ENCODE measurements at places on chromosomes 3 and 15.

DNA sequence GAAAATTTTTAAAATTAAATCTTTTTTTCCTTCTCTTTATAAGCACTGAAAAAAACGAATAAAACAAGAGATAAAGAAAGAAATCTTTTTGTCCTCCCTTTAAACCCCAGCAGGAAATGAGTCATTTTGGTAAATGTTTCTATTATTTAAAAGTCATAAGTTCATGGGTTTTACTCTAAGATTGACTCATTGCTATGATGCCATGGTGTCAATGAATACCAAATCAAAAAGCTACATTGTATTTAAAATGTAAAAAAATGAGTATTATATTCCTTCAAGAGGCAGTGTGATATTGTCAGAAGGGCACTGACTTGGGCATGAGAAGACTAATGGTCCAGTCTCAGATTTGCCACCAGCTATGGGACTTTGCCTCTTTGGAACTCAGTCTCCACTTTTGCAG lies 303.4 kb upstream of the DNAJC19 start:
- no peak for DNase-seq

DNA sequence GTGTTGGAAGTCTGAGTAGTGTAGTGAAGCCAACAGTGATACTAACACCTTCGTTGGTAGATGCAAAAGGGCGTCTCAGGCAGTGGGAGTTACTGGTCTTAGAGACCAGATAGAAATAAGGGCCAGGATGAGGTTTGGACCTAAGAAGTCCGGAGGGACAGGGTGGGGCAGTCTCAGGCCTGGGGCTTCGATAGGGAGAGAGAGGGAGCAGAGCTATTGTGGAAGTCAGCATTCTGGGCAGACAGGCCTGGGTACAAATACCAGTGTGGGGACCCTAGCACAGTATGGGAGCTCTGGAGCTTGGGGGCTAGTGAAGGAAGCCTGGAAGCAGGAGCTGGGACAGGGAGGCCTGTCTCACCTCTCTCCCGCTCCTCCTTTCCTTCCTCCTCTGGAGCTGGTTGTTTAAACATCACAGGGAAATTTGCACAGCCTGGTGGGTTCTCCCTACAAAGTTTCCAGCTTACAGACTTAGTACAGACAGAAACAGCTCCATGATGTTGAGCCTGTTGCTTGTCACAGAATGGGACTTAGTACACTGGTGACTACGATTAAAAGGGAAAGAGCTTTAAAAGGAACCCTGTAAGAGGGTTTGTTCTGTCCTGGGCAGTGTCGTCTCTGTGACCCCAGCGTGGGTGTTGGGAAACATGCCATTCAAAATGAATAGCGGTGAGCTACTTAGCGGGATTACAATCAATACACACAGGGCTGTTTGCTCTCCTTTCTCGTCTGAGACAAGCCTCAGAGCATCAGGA lies 76.4 kb upstream of the TNFAIP8L3 start:
- no peak for DNase-seq

DNA sequence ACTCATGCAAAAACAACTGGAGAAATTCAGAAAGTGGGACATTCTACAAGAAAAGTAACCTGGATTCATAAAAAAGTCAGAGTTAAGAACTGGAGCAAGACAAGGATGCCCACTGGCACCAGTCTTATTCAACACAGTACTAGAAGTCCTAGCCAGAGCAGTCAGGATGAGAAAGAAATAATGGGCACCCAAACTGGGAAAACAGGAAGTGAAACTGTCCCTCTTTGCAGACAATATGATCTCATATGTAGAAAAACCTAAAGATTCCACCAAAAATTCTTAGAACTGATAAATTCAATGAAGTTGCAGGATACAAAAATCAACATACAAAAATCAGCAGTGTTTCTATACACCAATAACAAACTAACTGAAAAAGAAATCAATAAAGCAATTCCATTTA lies 37.4 kb downstream of the TXNRD3 start:
- no peak for DNase-seq

GRCh38 chr3:141065841-141066805 lies 15.0 kb downstream of the SPSB4 start:
- no peak for DNase-seq

DNA sequence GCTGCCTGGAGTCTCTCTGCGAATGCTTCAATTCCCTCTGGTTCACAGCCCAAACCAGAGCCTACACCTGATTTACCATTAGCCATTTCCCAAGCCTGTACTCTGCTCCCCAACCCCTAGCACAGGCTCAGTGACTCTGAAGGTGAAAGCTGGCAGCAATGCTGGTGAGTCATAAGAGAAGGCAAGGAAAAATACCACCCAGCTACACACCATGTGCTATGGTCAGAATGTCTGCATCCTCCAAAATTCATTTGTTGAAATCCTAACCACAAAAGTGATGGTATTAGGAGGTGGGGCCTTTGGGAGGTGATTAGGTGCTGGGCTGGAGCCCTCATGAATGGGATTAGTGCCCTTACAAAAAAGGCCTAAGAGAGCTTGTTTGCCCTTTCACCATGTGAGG lies 117.1 kb upstream of the TJP1 start:
- peak; percentile 28 for DNase-seq

DNA sequence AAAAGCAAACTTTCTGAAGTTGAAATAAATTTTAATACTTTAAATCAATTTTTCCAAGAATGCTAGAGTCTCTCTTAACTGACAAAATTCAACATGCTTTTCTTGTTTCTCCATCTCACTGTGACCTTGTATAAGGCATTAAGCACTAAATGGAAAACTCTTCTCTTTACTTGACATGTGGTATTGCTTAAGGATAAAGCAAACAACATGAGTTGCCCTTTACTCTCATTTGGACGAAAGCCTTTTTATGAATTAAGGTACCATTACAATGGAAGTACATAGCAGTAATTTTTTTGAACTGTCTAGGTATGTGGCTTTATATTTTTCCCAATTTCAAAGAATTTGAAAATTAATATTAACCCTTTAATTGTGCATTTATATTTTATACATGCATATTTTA lies 1.4 kb downstream of the STRIT1 start:
- DNase-seq, result no peak

DNA sequence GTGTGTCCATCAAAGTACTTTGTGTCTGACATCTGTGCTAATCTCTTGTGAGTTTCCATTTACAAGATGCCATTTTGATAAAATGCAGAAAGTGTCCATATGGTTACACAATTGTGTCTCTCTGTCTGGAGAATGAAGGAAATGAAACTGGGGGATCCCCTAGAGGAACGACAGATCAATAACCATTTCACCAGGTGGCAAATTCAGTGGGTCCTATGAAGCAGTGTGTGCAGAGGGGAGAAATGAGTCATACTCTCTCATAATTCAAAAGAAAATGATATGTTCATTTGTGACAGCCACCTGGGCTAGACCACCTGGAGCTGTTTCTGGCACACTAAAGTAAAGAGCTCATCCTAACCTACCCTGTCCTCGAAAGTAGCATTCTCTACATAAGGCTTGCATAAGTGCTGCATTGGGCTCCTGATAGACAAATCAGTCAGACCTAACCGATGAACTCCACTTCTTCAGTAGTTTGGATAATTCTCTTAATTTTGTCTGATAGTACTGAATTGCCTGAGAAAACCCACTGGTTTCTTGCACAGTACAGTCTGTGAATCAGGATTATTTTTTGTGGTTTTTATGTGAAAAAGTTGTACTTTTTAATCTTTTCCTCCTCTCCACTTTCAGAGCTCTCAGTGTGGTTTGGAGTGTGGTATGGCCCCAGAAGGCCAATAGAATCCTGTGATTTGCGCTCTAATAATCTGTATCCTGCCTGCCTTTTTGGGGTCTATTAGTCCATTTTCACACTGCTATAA lies 10.3 kb upstream of the CD47 start:
- DNase-seq, result no peak

GRCh38 chr15:24899367-24899766 lies 55.4 kb upstream of the SNRPN start:
- no peak for DNase-seq

GRCh38 chr15:78437107-78437761 lies 782 bp upstream of the IREB2 start:
- peak; percentile 32 for DNase-seq

DNA sequence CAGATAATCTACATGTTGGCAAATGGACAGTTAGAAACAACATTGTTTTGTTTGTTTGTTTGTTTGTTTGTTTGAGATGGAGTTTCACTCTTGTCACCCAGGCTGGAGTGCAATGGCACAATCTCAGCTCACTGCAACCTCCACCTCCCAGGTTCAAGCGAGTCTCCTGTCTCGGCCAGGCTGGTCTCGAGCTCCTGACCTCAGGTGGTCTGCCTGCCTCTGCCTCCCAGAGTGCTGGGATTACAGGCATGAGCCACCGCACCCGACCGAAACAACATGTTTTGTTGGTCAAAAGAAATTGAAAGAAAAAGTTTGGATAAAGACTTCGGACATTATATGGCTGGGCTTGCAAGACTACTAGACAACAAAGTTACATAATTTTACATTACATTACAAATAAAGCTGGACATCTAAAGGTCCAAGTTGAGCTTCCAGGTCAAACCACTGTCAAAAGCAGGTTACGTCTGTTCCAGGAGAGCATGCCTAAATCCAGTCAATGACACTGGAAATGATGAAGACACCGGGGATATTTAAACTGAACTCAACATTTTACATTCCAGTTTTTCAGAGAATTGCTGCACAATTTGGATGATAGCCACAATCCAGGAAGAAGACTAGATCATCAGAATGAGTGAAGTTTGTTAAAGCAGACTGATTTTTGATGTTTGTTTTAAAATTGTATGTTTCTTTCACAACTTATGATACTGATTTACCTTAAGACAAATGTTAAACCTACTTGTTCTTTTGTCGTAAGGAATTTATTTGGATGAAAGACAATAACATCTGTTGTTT lies 18.6 kb downstream of the SERP1 start:
- DNase-seq, result no peak

GRCh38 chr15:93035092-93035915 lies 53.7 kb downstream of the RGMA start:
- DNase-seq, result no peak

GRCh38 chr15:89209057-89209456 lies 12.3 kb downstream of the RLBP1 start:
- DNase-seq, result no peak

DNA sequence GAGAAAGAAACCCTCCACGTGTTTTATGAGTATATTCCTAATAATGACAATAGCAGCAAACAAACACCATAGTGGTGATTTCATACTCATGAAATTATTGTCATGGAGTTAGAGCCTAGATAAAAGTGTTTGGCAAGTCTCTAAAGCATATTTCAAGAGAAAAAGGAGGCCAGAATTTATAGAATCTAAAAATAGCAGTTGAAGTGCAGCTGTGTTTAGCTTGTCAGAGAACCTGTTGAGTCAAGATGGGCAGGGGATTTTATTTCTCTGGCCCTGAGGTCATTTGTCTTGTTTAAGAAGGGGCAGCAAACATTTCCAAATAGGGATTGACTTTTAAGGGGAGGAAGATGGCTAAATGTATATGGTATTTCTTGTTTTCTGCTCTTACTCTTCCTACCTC lies 279.6 kb upstream of the CTDSPL start:
- DNase-seq, result no peak
